Activated CD8-positive, alpha-beta memory T cell treated with anti-CD3 and anti-CD28 coated beads for 1 hour (primary cell): ENCODE measurements at places on chromosomes 3 and 15.

DNA sequence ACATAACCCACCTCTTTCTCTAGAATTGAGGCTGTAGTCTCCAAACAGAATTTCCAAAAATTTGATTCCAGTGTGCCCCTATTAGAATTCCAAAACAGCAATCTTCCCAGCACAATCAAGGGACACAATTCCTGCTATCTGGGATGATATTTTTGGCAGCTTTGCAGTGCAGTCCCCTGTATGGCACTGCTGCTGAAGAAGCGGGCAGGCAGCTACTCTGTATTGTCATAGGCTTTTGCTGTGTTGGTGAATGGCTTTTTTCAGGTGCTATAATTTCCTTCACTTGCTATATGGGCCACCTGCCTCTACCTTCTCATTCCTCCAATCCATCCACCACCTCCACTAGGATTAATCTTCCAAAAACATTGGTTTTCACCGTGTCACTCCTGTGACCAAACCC lies 145.5 kb downstream of the VGLL4 start:
- no peak for DNase-seq

DNA sequence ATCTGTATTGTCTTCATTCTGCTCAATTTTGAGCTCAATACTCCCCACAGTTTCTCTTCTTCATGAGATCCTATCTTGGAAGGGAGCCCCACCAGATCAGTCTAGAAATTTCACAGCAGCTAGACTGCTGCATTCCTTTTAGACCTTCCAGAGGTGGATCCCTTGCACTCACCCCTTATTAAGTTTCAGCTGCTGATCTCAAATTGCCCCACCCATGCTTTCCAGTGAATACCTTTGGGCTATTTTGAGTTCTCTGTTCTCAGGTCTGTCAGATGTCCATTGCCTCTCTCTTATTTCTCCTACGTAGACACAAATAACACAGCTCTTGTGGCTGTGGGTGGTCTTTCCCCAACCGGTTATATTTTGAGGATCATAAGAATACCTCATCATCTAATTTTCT lies 60.8 kb downstream of the GPR156 start:
- no peak for DNase-seq

DNA sequence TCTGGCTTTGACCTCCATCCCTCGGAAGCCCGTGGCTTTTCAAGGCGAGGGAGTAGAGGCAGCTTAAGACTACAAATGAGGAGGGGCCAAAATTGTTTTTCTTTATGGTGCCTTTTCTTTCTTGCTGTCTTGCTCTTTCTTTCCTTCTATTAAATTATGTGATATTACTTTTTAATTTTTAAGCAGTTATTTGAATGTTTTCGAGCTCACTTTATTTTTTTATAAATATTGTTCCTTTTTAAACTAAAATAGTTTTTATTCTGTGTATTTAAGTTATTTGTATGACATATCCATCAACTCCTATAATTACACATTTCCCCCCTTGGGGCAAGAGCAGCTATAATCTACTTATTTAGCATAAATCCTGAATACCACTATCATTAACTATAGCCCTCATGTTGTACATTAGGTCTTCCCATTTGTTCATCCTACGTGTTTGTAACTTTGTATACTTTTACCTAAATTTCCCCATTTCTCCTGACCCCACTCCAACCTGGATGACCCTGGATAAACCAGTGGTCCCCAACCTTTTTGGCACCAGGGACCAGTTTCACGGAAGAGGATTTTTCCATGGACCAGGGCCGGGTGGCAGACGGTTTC lies 622 bp upstream of the PLSCR1 start:
- DNase-seq, result no peak

- DNase-seq, result no peak
Observed at GRCh38 chr3:48634661-48635221, 520 bp downstream of the SLC26A6 start.

- DNase-seq, result no peak
Observed at GRCh38 chr3:30344288-30344687, 262.1 kb upstream of the TGFBR2 start.

DNA sequence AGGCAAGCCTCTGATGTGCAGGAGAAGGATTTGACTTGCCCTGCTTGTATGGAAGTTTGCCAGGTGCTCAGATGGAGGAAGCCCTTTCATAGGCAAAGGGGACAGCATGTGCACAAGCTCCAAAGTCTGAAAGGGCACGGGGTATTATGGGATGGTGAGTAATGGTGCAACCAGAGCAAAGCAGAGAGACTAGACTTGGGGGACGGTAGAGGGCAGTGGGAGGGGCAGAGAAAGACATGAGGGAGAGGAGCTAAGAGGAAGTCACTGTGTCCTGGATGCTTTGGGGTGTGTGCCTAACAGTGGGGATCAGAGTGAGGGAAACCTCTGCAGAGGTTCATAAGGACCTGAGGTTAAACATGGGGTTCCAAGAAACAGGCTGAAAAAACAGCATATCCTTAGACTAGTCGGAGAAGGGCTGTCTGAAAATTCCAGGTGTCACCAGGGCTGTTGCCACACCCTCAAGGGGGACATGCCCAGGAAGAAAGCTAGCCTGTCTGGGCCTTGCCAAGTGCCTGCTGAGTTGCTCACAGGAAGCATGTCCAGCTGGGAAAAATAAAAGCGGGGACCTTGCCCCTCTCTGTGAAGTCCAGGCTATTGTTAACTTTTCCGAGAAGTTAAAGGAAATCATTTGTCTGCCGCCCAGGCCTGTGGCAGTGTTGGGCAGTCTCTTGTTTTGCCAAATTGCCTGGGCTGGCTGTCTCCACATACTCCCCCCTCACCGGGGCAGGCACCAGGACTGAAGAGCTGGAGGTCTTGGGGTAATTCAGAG lies 47.1 kb downstream of the HRH1 start:
- DNase-seq, result no peak

DNA sequence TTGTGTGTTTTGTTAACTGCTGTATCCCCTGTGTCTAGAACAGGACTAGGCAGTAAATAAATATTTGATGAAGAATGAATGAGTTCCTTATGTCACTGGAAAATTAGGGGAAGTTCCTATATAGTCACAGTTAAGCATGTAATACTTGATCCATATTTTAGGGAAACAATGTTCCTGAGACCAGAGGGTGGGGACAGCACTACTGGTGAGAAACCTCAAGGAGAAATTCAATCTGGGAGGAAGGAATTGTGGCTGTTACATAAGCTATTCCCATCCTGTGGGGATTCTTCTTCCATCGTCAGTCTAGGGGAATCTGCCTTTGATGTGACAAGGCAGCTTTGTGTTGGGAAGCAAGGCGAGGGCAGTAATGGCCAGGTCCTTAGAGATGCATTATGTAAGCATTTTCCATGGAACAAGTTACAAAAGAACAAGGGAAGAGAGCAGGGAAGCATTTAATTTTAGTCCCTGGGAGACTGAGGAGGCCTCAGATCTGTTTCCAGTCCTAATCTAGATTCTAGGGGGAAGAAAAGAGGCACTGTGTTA lies 219.3 kb upstream of the TTC14 start:
- DNase-seq, result no peak

DNA sequence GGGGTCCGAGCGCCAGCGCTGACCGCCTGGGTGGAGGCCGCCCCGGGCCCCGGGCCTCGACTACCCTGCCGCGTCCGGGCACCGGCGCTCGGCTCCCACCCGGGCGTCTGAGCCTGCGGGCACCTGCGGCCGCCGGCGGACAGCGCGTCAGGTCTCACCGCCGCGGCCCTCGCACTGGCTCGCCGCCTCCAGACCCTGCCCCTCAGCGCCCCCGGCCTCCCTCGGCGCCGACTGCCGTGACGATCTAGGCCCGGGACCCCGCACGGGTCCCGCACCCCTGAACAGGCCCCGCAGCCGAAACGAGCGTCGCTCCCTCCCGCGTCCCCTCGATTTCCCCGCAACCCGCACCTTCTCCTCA lies 297 bp downstream of the PRC1 start:
- DNase-seq, result no peak

GRCh38 chr3:39075910-39076309 lies 24.1 kb downstream of the WDR48 start:
- DNase-seq, result no peak

DNA sequence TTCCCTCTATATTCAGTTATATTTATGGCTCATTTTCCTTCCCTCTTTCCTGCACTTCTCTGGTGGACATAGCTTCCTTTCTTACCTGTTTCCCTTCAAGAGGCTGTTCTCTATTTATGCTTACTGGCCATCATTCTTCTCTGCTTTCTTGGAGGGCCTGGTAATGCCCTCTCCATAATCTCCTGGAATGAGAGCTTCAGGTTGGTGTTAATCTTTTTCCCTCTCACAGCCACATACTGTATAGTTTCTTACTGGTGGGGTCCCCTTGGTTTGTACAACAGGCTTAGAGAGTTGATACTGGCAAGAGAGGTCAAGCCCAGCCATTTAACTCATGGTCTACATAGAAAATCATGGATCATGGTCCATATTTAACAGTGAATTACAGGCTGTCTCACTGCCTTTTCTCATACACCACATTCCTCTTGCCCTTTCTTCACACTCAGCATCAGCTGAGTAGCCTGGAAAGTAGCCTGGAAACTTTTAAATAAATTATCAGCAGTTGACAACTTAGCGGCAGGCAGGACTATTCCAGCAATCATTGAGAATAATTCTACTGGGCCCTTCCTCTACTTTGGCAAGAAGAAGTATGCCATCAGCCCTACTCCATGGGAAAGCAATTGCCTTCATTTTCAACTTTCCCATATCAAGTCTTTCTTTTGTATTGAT lies 38.0 kb upstream of the DPH6 start:
- no peak for DNase-seq

DNA sequence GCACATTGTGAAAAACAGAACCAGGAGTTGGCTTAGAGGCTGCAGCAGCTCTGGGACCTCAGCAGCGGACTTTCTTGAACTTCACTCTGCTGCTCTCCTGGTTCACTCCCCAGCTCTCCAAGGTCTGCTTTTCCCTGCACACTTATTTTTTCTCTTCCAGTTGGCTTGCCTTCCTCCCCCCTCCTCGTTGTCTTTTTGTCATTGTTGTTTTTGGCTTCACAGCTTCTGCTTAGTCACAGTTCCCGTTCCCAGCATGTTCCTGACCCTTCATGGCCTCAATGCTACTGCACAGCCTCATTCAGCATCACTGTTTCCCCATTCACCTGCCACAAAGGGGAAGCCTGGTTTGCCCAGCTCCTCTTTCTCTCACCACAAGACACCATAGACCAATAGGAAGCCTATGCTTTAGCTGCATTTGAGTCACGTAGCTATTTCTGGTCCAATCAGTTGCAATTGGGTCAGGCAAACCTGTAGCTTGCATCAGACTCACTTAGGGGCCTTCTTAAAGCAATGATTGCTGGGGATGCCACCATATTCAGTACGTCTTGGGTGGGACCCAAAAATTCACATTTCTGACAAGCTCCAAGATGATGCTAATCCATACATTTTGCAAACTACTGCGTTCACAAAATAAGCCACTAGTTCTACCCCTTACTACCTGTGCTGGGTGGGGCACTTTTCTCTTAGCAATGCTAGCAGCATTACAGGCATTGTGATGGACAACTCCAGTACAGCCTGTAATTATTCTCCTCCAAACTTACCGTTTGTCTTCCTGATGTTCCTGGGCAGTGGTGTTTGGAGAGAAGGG lies 7.8 kb upstream of the SUMF1 start:
- DNase-seq, result no peak

DNA sequence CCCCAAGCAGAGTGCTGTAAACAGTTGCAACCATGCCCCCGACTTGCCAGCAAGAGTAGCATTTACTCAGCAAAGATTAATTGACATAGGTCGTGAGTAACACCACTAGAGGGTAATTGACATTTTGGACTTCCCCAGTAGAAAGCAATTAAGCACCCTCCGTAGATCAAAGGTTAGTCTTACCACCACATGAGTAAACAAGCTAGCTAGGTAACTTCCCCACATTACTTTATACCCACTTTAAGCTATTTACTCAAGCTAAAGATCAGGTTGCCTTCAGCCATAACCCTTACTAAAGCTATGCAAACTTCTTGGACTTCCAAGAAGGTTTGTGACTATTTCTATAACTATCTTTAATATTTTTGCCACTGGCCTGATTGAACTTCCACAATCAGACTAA lies 1072.7 kb downstream of the OTOL1 start:
- DNase-seq, result no peak

- DNase-seq, result no peak
Observed at GRCh38 chr3:19190602-19191001, 42.3 kb downstream of the KCNH8 start.
